ENCODE measurements at places on chromosomes 6 and 20.

GRCh38 chr6:142302421-142303175 is 791 bp downstream of the ADGRG6 start:
- DNase-seq = no peak

GRCh38 chr6:110282412-110282811 is 75.7 kb downstream of the METTL24 start:
- no peak for DNase-seq

- DNase-seq = peak; percentile 33
Observed at GRCh38 chr6:157648561-157648960, 174.5 kb upstream of the SNX9 start.

- DNase-seq = no peak
Observed at GRCh38 chr6:167047554-167047953, 48.4 kb downstream of the CEP43 start.

- no peak for DNase-seq
Observed at GRCh38 chr6:74609871-74610270, 596.0 kb downstream of the COL12A1 start.

DNA sequence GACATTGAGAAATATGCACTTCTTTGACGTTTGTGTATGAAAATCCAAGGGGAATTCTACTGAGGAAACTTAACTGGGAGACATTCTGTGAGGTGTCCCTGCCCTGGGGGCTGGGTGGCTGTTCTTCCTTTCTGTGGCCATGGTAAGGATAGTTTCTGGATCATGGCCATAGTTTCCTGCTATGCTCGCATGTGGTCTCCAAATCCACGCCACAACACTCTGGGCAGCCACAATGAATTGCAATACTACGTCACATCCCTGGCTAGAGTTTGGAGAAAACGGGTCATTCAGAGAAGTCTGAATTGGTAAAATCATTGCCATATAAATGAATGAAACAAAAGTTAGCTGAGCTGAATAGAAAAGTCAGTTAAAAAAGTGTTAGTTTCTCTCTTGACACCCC is 230.6 kb downstream of the UTRN start:
- DNase-seq = no peak
